ENCODE measurements at places on chromosomes 12 and 14. TPM values are rescaled to one million over a fixed set of nuclear protein-coding genes. Genes with fewer than 3 reads are reported as not detected.

Gene CLEC4A
- total RNA-seq: 0.45 TPM

Gene DPF3
- total RNA-seq: 16.3 TPM

Gene OR10P1
- not detected for total RNA-seq

Gene GALNT9
- total RNA-seq: 0.49 TPM

Gene TC2N
- total RNA-seq: 1.6 TPM

Gene ARHGDIB
- 7.2 TPM for total RNA-seq

Gene GPR68
- total RNA-seq: 1.3 TPM

Gene NTS
- 0.09 TPM for total RNA-seq

Gene SLC25A21
- 1.2 TPM for total RNA-seq

Gene FAM186B
- total RNA-seq: 2.7 TPM

Gene ISM2
- total RNA-seq: 0.09 TPM

Gene UNG
- total RNA-seq: 30.8 TPM

Gene NDUFA9
- 80.9 TPM for total RNA-seq

Gene SPX
- total RNA-seq: 0.54 TPM

All from fibroblast of the aortic adventitia (primary cell).